ENCODE measurements at places on chromosomes 5 and 9.

DNA sequence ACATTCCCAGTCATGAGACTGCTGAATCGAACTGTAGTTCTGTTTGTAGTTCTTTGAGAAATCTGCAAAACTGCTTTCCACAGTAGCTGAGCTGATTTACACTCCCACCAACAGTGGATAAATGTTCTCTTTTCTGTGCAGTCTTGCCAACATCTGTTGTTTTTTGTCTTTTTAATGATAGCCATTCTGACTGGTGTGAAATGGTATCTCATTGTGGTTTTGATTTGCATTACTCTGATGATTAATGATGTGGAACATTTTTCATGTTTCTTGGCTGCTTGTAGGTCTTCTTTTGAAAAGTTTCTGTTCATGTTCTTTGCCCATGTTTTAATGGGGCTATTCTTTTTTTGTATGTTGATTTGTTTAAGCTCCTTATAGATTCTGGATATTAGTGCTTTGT, 187.3 kb upstream of the TLE4 start:
- no peak for DNase-seq

DNA sequence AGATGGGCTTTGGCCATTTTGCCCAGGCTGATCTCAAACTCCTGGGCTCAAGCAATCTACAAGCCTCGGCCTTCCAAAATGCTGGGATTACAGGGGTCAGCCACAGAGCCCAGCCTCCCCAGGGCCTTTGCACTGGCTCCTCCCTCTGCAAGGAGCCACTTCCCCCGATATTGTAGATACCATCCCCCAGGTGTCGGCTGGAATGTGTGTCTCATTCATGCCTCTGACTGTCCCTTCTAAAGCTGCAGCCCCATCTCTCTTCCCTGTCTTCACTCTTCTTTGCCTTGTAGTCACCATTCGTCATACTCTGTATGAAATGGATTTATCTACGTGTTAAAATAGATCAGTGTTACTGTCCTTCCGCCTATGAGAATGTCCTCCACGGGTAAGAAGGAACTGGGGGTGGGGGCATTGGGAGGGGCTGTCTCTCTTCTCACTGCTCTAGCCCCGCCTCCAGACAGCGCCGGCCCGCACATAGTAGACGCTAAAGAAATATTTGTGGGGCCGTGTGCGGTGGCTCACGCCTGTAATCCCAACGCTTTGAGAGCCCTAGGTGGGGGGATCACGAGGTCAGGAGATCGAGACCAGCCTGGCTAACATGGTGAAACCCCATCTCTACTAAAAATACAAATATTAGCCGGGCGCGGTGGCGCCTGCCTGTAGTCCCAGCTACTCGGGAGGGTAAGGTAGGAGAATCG, 68.5 kb downstream of the LMX1B start:
- no peak for DNase-seq

DNA sequence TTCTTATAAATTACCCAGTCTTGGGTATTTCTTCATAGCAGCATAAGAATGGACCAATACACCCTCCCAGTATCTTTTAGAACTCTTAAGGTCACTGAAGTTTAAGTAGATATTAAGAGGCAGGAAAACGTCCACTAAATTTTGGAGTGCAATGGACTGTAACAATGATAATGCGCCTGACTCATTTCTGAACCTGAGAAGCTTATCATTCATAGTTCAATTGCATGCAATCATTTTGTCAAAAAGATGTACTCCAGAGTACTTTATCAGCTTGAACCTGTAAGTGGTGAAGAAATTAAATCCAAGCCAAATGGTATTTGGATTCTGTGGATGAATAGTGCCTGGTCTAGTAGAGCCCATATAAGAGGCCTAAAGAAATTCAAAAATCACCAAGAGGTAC, 196.5 kb upstream of the CDH9 start:
- DNase-seq, result no peak

DNA sequence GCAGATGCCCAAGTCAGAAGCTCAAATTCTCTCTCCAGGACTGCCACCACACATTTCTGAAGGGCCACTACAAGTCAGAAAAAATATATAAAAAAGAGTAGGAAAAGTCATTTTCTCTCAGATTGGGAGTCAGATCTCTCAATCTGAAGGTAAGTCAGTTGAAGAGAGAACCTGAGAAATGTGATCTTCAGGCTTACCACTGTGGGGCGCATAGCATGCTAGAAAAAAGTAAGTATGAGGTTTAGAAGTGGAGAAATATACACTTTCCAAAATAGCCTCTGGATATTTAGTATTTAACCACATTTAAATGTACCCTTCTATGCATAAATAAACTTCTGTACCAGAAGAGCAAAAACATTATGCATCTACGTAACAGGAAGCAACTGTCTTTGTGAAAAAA, 800.7 kb upstream of the CTNND2 start:
- no peak for DNase-seq

DNA sequence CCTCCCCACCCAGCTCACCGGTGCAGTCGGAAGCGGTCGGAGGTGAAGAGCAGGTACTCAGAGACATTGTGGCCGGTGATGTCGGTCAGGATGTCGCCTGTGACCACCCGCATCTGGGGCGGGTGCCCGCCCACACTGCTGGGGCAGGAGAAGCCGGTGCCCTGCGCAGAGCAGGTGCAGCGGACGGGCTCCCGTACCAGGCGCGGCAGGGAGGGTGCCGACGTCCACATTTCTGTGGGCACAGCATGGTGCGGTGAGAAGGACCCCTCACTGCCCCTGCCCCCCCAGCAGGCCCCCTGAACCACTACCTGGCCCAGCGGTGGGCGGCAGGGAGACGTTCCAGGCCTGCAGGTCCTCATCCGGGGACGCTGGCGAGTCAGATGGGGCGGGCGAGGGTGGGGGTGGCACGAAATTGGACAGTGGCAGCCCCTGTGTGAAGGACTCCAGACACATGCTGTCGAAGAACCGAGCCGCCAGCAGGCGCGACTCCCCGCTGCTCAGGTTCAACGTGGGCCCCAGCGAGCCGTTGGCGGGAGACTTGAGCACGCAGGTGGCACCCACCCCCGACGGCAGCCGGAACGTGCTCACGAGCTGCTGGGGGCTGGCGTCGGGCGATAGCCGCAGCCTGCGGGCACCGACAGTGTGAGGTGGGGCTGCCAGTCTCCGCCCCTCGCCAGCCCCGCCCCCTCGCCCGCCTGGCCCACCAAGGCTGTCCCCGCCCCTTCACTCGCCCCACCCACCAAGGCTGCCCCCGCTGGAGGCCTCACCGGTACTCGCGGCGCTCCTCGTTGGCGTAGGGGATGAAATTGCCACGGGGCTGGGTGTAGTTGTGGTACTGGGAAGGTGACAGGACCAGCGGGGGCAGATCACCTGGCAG, 15.1 kb downstream of the ABCA2 start:
- DNase-seq, result no peak

- no peak for DNase-seq
Measured at GRCh38 chr5:17265041-17265440, 47.6 kb downstream of the BASP1 start.

DNA sequence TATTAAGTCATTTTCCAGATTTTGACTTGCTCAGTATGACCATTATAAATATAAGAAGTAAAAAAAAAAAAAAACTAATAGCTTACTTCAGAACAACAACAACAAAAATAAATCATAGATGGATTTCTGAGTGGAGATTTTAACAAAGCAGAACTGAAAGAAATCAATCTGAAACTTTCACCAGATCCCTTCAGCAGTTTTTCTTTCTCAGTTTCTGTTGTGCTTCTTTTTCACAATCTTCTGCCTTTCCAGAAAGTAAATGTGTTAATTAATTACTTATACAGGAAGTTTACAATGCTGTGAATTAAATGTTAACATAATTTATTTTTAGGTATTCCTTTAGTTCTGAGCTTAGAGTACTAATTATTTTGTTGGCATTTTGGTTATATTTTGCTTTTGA, 73.5 kb downstream of the CHSY3 start:
- no peak for DNase-seq

DNA sequence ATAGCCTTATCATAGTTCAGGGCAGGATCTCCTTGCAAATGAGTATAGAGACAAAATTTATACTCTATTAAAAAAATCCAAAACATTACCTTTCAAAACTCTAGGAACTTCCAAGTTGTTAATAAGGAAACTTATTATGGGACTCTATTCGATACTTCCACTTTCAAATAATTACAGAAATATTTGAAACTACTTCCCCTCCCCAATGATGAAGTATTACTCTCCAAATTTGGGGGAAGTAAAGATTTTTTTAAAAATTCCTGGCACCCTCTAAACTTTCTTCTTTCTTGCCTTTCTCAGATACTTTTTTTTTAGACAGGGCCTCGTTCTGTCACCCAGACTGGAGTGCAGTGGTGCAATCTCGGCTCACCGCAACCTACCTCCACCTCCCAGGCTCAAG, 35.1 kb downstream of the ANXA2R start:
- no peak for DNase-seq

GRCh38 chr5:145350513-145350912, 484.6 kb downstream of the PRELID2 start:
- no peak for DNase-seq

DNA sequence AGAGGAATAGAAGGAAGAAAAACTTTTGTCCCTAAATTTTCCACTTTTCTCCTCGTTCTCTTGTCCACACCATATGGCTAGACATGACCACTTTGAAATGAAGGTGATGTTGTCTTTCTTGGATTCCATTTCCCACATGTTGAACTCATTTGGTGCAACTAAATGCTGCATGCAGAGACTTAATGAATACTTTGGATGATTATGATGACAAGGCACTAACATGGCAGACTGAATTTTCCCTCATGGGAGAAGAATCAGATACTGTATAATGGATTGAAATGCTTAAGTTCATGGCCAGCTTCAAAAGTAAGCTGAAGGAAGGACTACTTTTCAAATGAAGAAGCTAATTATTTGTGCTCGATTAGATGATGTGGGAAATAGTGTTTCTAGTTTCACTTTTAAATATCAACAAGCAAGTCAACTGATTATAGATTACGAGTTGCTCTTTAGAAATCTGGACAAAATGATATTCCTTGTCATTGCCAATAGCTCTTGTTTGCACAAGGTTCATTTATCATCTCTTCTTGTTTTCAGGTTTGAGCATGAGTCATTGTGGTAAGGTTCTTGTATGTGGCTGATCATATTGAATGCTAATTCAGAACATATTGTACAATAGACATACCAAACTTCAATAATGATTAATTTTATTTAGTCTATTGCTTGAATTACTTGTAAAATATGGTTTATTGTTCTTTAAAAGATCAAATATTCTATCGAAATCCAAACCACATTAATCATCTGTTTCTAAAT, 501.3 kb upstream of the FTMT start:
- no peak for DNase-seq

GRCh38 chr9:88829276-88829675, 162.0 kb upstream of the S1PR3 start:
- no peak for DNase-seq

DNA sequence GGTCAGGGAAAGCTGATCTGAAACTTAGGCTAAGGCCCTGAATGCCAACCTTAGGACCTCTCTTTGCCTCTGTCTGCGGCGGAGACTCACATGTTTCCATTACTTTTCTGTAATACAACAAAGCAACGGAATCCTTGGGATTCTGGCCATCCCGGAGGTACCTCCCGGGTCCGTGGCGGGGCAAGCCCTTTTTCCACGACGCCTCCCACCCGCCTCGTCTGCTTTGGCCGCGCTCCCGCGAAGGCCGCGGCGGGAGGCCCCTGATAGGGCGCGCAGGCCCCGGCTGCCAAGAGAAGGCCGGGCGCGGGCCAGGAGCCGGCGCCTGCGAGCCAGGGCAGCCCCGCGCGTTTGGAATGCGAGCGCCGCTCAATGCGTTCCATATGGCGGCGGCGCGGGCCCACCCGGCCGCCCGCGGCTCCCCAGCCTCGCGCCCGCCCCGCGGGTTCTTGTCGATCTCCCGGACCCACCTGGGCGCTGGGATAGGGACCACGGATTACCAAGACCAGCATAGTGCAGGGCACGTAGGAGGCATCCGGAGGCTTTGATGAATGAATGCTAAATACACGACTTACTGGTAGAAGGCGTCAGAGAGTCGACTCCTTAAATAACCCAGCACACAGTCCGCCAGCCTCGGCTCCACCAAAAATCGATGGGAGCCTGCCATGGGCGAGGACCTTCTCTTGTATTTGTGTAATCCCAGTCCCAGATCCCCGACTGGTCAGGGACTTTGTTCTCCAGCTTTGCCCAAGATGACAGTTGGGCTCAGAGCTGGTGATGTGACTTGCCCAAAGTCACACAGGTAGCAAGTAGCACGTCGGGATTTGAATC, 17.5 kb upstream of the PHF19 start:
- DNase-seq, result no peak

DNA sequence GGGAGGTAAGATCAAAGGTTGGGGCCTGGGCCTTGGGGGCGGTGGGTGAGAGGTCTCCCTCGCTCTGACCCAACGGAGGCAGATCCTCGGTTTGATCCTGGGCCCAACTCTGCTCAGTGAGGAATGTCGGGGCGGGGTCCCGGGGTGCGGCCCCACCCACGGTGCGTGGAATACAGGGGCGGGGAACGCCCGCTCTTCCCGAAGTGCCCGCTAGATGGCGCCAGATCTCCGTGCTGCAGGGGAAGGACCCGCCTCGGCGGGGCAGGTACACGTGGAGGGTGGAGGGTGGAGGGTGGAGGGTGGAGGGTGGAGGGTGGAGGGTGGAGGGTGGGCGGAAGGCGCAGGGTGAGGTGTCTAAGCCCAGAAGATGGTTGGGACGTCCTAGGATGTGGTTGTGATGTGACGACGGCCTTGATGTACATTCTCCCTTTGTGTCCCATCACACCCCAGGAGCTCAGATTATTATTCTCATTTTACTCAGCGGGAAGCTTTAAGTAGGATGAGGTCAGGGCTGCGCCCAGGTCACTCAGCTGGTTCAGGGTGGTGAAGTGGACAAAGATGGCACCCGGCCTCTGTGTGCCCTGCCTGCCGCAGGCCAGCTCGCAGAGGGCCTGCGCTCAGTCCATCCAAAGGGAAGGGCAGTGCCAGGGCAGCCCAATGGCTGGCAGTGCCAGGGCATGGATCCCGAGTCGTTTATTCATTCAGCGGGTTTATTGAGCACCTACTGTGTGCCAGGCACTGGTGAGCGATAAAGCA, 9.4 kb upstream of the RPS14 start:
- peak; percentile 65 for DNase-seq

- no peak for DNase-seq
Measured at GRCh38 chr9:114390952-114391351, 3.2 kb upstream of the AKNA start.
